ENCODE measurements at places on chromosomes 4 and X.

DNA sequence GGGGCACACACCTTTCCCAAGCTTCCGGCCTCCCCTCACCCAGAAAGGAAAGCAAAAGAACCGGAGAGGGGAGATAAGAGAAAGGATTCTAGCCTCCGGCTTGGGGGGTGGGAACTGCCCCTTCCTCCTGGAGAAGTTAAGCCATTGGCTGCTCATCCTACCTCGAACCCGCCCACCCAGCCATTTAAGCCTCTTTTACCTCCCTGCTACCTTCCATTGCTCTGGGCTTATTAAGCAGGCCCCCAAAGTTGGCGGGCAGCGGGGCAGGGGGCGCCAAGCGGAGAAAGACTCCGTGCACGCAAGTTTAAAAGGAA is 2.3 kb downstream of the MAML3 start:
- no peak for DNase-seq

DNA sequence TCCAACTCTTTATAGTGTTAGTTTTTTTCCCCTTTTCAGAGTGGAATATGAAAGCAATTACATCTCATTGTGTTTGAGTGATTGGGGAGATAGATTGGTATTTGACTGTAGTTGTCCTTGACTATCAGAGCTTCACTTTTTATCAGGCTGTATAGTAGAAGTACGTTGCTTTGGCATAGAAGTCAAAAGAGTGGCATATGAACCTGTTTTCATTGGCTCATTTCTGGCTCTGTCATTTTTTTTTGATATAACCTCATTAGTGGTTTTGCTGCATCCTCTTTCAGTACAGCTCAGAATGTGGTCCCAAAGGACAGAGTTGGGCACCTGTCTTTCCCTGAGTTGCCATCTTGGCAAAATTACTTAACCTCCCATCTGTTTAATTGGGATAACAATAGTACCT is 1.4 kb downstream of the TMA16 start:
- DNase-seq, result no peak

- DNase-seq, result no peak
Observed at GRCh38 chrX:149903889-149904748, 23.1 kb downstream of the MAGEA8 start.

GRCh38 chrX:23980011-23980441 is 47.0 kb downstream of the KLHL15 start:
- no peak for DNase-seq

DNA sequence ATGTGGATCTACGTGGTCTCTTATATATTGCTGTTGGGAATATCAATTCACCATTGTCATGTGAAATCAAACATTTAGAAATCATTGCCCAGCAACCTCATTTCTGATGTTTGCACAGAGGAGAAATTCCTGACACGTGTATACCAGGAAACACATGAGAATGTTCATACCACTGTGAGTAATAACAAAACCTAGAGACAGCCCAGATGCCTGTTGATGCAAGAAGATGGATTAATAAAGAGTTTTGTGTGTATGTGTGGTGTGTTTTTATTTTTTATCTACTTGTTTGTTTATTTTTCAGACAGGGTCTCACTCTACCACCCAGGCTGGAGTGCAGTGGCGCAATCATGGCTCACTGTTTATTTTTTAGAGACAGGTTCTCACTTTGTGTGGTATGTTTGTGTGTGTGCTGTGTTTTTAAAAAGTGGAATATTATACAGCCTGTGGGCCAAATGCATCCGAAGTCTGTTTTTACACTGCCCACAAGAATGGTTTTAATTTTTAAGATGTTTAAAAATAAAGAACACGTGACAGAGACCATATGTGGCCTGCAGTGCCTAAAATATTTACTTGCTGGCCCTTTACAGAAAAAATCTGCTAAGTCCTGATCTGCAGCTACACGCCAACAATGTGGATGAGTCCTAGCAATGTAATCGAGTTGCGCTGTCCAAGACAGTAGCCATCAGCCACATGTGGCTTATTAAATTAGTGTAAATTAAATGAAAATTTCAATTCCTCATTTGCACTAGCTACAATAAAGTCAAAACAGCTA is 39.2 kb downstream of the TXLNG start:
- no peak for DNase-seq
